ENCODE measurements at places on chromosomes 5 and 9.

- no peak for DNase-seq
Measured at GRCh38 chr9:96129747-96130146, 172.2 kb downstream of the HSD17B3 start.

- no peak for DNase-seq
Measured at GRCh38 chr5:150780187-150780692, 1.7 kb downstream of the SMIM3 start.

GRCh38 chr5:113056988-113057387 lies 80.4 kb downstream of the DCP2 start:
- DNase-seq: no peak

DNA sequence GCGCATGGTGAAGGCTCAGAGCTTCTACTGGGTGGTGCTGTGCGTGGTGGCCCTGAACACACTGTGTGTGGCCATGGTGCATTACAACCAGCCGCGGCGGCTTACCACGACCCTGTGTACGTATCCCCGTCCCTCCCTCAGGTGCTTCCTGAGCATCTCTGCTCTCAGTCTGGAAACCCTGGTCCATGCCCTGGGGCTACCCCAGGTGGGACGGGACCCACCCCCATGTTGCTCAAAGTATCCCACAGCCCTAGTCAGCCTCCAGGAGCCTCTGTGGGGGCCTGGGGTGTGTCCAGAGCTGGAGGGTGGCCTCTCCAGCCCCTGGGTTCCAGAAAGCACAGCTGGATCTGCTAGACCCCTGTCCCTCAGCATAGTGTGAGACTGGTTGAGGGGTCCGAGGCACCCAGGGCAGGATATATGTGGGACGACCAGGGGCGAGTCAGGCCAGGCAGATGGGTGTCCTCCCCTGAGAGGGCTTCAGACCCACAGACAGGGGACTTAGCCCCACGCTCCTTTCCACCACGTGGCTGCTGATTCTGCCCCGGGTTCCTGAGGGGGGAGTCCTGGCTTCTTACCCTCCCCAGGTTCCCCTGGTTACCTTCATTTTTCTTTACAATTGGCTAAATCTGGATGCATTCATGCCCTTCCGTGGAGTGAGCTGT lies 94.0 kb downstream of the CACNA1B start:
- no peak for DNase-seq

DNA sequence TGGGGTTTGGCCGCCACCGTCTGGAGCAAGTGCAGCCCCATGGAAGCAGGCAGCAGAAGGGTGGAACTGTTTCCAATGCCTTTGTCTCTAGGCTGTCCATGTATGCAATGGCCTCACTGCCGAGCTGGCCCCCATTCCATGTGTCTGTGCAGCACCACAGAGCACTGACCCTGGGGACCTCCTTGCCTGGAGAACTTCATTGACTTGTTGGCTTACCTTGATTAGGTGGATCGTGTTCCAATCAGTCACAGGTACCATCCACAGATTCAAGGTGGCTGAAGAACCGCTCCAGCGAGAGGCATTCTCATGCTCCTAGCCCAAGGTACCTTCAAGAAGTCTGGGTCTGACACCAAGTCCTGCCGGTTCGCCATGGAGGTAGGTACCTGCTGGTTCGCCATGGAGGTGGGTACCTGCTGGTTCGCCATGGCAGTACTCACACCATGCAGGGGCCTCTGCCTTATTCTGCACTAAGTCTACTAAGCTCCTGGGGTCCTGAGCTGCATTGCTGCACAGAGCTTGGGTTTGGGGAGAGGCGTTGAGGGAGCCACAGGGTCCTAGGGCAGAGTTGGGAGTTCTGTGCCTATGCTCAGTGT lies 358.3 kb upstream of the IRX1 start:
- DNase-seq: no peak

DNA sequence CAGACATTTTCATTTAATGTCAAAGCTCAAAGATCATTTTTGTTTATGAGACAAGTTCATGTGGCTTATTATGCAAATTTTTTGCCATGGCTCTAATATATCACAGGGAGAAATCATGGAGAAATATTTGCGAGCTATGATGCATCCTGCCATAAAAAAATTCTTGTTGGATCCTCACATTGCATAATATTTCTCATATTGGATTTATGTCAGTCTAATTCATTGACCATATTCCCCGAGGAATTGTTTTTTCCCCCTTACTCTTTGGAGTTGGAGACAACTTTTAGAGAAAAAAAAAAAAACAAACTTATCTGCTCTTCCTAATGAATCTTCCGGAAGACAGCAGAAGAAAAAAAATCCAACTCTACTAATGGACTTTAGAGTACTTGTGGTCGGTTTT lies 4.3 kb downstream of the ZNF462 start:
- DNase-seq: no peak

DNA sequence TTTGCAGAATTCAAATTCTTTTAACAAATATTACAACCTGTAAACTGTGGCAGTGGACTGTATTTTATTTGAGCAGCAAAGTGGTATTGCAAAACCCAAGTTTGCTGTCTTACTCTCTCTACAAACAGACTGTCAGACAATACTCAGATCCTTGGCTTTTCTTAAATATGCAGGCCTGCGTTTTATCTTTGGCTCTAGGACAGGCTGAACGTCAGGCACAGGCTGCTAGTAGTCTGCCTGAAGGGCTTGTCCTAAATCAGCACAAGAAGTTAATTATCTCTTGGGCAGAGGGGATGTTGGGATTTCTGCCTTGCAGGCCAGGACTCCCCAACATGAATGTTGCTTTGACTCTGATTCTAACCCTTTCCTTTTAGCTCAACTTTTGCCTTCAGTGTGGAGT lies 147.5 kb downstream of the SLIT3 start:
- no peak for DNase-seq

DNA sequence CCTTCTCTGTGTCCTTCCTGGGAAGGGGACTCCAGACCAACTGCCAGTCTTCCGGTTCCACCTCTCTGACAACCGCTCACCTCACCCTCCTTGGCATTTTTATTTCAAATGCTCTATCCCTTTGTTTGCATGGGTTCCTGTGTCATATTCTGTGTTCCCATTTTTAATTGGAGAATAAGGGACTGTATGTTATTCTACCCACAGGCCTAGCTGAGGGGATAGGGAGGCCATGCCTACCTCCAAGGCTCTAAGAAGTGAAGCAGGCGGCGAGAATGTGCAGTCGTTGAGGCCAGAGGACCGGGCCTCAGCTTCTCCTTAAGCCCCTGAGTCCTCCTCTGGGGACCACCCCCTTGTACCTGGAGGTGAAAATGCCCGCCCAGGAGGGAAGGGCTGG lies 936 bp upstream of the WDR5 start:
- DNase-seq: no peak

DNA sequence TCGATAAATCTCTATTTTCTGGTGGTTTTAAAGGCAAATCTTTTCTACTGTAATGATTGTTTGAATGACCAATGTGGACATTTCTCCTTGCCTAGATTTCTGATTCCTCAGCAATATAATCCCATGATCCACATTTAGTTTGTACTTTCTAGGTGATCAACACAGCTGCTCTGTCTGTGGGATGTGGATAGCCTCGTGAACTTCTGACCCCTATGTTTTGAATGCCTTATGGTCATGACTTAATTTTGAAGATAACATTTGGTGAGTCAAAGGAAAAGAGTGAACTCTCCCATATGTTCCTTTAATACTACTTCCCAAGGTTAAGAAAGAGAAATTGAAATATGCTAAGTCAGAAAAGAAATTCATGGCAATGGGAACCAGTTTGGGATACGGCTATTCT lies 147.5 kb downstream of the CAVIN4 start:
- no peak for DNase-seq

- no peak for DNase-seq
Measured at GRCh38 chr5:126274076-126274762, 149.0 kb upstream of the GRAMD2B start.

GRCh38 chr5:138438724-138439476 lies at the start of gene REEP2:
REEP2 (plus strand) TSS chr5:138439057; CDS start chr5:138439209, 152 bp downstream.
- DNase-seq: no peak

DNA sequence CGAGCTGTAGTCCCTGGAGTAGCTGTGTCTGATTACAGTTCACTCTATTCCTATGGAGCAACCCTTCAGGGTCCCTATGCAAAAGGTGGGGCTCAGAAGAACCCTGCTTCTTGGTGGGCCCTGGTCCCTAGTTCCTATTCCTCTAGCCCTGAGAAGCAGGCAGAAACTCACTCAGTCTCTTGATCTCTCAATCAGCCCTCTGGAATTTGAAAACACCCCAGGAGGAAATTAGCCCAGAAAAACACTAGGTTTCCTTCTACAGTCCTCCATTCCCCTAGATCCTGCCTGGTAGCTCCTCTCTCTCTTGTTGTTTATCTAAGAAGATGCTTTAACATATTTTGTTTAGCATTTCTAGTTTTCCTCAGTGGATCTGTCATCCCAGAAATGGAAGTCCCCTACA lies 7.6 kb downstream of the RGS3 start:
- no peak for DNase-seq

Data from cortex of kidney (tissue), 1 donor.